ENCODE measurements at places on chromosomes 5 and 9. TPM values are rescaled to one million over a fixed set of nuclear protein-coding genes. Genes with fewer than 3 reads are reported as not detected.

CD180 gene
- total RNA-seq, result not detected

SLC28A3 gene
- not detected for total RNA-seq

LCN9 gene
- total RNA-seq, result not detected

DMRT1 gene
- not detected for total RNA-seq

- DNase-seq, result no peak
These were observed 142.0 kb upstream of the RORB start for GRCh38 chr9:74355107-74355506.

DNA sequence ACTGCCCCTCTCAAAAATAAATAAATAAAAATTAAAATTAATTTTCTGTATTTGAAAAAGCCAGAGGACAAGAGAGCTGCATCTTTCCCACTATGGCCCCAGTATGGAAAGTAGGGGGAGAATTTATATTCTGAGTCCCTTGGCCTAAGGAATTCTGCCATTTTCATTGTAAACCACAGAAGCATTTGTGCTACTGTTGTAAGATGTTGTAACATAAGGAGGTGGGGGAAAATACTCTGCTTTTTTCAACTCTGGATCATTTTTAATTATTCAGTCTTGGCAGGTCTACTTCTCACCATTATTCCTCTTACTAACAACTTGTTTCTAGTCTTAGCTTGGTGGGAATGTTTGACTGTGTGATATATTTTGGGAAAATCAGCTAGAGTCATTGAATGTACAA, 52.3 kb upstream of the APC start:
- no peak for DNase-seq

DNA sequence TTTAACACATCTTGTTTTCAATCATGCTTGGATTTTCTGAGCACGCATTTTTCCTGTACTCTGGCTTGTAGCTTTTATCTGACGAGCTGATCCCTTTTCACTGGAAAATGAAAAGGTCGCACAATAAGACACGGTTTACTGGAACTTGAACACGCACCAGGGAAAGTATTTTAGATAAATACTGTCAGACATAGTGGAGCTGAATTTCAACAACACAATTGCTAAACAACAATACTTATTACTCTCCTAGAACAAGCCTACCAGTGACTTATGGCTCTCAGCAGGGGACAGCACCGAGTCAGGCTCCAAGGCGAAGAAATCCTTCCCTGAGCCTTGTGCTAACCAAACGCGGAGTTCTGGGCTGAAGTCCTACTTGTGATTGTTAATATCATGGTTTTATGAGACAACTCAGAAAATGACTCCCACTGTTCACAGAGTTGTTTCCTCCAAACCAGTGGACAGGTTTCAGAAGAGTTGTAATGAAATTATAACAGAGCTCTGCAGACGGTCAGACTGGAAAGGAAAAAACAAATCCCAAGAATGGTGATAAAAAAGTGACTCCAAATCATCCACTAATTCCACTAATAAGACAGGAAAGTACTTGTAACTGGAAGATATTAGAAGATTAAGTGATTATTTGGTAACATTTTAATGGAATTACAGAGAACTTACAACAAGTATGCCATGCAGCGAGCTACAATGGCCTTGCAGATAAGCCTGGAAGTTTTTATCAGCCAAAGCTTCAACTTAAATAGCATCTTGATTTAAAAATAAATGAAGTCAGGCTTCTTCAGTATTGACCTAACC, 359.6 kb downstream of the EBF1 start:
- no peak for DNase-seq

DNA sequence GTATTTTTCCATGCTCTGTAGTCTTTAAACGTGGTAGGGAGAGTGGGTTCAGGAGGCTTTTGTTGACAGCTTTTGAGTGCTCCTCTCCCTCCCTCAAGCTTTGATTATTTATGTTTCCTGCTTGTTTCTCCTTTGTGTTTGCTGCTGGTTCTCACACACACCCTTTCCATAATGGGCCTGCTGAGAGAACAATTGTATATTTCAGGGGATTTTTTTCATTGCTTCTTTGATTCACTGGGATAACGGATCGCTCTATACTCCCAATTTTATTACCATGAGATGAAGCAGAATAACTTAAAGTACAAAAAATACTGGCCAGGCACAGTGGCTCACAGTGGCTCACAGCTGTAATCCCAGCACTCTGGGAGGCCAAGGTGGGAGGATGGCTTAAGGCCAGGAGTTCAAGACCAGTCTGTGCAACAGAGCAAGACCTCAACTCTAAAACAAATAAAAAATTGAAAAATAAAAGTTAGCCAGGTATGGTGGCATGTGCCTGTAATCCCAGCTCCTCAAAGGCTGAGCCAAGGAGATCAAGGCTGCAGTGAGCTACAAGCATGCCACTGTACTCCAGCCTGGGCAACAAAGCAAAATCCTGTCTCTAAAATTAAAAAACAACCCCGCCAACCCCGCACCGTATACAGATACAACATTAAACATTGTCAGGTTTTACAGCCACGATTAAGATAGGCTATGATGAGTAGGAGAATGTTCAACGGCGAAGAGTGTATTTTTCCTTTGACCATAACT, 66.9 kb downstream of the USP20 start:
- DNase-seq, result no peak

GRCh38 chr5:5787373-5787772, 364.9 kb downstream of the ICE1 start:
- no peak for DNase-seq

GRCh38 chr5:86546044-86546443, 71.7 kb upstream of the COX7C start:
- DNase-seq, result no peak

- DNase-seq, result no peak
These were observed 233.4 kb downstream of the NR3C1 start for GRCh38 chr5:143170104-143170503.

DNA sequence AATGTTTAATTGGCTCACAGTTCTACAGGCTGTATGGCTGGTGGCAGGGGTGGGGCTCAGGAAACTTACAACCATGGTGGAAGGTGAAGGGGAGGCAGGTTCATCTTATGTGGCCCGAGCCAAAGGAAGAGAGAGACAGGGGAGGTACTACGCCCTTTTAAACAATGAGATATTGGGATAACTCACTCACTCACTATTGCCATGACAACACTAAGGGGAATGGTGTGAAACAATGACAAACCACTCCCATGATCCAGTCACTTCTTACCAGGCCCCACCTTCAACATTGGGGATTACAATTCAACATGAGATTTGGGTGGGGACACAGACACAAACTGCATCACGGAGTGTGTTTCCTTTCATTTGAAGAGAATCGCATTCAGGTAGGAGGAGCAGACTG, 220.9 kb downstream of the GADD45G start:
- no peak for DNase-seq

DNA sequence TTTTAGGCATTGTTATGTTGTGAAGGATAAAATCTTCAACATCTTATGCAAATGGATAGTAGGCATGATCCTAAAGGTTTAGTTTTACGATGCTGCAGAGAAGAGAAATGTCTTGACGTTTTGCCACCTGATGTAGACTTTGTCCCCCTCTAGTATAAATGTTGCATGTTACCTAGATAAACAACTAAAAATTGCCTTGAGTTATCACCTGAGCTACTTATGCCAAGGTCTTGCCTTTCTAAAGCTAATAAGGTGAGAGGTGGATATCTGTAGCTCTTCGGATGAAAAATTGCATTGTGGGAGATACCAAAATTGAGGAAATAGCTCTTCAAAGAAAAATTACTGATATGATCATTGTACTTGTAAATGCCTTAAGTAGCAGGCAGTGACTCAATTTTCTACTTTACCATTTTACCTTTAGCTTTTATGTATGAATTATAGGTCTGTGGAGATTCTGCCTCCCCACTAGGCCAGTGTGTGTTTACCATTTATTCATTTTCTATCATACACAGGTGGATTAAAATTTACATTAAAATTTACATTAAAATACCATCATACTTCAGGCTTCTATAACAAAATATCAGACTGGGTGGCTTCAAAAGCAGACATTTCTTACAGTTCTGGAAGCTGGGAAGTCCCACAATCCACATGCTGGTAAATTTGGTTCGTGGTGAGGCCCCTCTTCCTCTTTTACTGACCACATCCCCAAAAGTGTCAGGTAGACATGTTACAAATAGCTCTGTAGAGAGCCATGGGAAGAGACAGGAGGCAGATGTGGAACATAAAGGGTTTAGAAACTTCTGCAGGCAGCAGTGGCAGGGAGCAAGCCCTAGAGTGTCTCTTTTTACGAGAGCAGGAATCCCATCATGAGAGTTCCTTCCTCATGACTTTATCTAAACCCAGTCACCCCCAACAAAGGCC, 100.7 kb upstream of the ERBIN start:
- no peak for DNase-seq

DNA sequence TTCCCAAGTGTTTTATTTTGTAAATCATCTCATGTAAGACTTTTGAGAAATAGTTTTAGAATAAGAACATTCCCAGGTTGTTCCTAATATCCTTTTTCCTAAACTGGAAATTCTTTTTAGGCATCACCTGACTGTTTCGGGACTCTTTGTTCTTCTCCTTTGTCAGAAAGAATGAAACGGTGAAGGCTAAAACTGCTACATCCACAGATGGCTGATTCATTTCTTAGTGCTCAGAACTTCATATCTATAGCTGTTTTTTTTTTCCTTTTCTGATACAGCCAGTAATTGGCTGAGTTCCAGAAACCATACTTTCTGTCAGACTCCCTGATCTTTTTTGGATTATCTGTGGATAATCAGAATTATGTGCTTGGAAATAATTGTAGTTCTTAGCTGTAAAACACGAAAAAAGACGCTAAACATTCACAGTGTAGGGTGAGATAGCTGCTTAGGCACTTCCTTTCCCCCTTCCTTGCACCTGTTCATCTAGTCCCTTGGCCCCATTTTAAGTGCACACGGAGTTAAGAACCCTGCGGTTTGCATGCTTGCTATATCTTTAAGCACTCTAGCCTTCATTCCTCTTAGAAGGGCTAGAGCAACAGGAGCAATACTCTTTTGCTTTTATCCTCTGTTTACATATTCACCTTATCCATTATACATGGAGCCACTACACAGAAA, 283.9 kb downstream of the PJA2 start:
- DNase-seq, result no peak

DNA sequence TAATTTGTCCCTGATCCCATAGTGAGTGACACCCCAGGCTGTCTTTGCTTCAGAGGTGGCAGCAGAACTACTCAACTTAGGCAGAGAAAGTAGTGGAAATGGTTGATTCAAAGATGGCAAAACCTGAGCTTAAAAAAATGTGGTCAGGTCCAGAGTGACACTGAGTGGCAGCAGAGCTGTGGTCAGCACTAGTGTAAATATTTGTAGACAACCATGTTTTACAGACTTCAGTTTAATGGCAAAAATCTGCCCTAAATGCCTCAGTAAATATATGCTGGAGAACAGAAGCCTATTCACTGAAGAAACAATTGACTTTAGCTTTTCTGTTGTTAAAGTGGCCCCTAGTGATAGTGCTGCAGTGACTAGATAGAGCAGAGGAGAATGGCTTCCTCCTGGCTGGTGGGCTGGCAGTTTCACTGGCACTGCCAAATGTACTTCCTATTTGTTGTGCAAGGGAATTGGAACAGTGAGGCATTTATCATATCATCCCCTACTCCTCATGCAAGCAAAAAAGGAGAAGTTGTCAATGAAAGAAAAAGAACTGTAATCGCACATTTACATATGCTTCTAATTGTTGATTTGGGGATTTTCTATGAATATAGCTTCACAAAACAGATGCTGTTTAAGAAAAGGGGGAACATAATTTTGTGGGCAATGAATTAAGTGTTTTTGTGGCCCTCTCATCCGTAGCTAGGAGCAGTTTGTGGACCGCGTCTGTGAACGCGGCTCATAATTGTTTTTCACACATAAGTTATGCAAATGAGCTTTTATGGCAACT, 12.0 kb downstream of the PBX3 start:
- peak; percentile 60 for DNase-seq

Measured in SK-MEL-5 (cell line).